Stimulated activated CD8-positive, alpha-beta memory T cell treated with anti-CD3 and anti-CD28 coated beads, Interleukin-7, amount 100 ng/mL, for 24 hours (primary cell): ENCODE measurements at places on chromosomes 3 and 15.

DNA sequence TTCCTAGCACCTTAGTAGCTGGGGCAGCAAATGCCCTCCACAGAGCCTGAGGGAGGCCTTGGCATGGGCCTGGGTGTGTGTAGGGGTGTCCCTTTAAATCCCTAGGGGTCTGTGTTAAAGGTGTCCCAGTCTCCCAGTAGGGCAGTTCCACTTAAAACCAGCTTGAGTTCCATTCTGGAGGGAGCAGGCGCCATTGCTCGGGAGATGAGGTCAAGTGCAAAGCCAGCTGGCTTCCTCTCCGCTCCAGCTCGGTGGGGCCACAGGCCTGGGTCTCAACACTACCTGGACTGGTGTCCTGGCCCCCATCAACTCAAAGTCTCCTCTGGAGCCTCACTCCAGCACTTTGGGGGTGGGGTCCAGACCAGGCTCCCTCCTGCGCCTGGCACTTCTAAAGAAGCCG, 25.2 kb downstream of the FEM1B start:
- no peak for DNase-seq

GRCh38 chr3:107579371-107579770, 56.6 kb downstream of the BBX start:
- DNase-seq, result no peak

- no peak for DNase-seq
Measured at GRCh38 chr3:69313251-69313650, 72.6 kb downstream of the FRMD4B start.

GRCh38 chr3:170751083-170751898, 118.7 kb downstream of the RPL22L1 start:
- no peak for DNase-seq

- DNase-seq, result no peak
Measured at GRCh38 chr3:152030320-152030719, 156.9 kb downstream of the SUCNR1 start.

DNA sequence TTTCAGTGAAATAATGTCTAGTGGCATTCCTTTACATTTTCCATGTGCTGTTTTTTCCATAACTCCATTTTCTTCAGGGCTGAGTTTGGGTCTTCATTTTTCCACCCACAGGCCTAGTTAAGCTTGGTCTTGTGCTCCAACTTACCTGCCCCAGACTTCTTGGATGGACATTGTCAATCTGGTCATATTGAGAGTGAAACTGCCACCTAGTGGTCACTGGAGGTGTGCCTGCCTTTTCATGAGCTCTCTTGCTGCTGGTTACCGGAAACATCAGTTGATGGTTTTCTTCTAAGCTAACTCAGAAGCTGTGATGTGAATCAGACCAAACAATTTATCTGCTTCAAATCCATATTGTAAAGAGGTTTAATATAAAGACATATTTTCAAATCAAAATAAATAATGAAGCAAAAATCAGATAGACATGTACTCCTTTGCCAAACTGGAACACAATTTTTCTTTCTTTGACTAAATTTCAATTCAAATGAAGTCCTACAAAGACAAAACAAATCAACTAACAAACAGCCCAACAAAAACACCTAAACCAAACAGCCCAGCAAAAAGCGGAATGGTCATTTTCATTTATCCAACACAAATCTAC, 135.1 kb upstream of the RASGRP1 start:
- DNase-seq, result no peak
